Testis (tissue), 5 donors: ENCODE measurements at places on chromosomes 1 and 21. TPM values are rescaled to one million over a fixed set of nuclear protein-coding genes. Genes with fewer than 3 reads are reported as not detected.
A peak's percentile ranks its signal among the peaks of the same experiment; 100 is the strongest.

The LCE6A gene
- not detected for polyA plus RNA-seq

The GRIK1 gene
- polyA plus RNA-seq, result 0.20 TPM

The ZNF593OS gene
- 0.62 TPM for polyA plus RNA-seq

The TBX19 gene
- polyA plus RNA-seq, result 1.9 TPM

The FCRL4 gene
- not detected for polyA plus RNA-seq

The CYP4A11 gene
- not detected for polyA plus RNA-seq

The RHBDL2 gene
- polyA plus RNA-seq, result 16.5 TPM

The VHLL gene
- polyA plus RNA-seq, result not detected

GRCh38 chr1:18182398-18183160 lies 75.0 kb downstream of the IGSF21 start:
- no peak overlapping the region for H3K27ac ChIP-seq
- H3K4me3 ChIP-seq, result no peak overlapping the region
- no peaks in the 10 kb centered on the region for H3K27me3 ChIP-seq
- H3K36me3 ChIP-seq, result no peaks in the 10 kb centered on the region

DNA sequence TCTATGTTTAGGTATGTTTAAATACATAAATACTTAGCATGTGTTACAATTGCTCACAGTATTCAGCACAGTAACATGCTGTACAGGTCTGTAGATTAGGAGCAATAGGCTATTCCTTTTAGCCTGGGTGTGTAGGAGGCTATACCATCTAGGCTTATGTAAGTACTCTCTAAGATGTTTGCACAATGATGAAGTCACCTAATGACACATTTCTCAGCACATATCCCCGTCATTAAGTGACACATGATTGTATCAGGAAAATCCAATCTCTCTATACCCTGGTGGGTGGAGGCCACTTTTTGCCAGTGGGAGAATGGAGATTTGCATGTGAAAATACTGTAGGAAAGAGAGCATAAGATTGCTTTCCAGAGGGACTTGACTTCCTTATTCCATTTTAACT lies 5.5 kb upstream of the TEDDM1 start:
- no peak for DNase-seq
- H3K4me3 ChIP-seq, result no peak overlapping the region
- H3K4me1 ChIP-seq, result no peaks in the 10 kb centered on the region
- no peak overlapping the region for H3K27ac ChIP-seq
- H3K36me3 ChIP-seq, result no peaks in the 10 kb centered on the region

- no peaks in the 10 kb centered on the region for H3K27me3 ChIP-seq
- no peaks in the 10 kb centered on the region for H3K4me1 ChIP-seq
- no peak overlapping the region for H3K27ac ChIP-seq
- no peak overlapping the region for H3K4me3 ChIP-seq
- no peak for DNase-seq
- no peaks in the 10 kb centered on the region for H3K36me3 ChIP-seq
Observed at GRCh38 chr21:31180256-31181081, 142.2 kb upstream of the KRTAP19-8 start.

DNA sequence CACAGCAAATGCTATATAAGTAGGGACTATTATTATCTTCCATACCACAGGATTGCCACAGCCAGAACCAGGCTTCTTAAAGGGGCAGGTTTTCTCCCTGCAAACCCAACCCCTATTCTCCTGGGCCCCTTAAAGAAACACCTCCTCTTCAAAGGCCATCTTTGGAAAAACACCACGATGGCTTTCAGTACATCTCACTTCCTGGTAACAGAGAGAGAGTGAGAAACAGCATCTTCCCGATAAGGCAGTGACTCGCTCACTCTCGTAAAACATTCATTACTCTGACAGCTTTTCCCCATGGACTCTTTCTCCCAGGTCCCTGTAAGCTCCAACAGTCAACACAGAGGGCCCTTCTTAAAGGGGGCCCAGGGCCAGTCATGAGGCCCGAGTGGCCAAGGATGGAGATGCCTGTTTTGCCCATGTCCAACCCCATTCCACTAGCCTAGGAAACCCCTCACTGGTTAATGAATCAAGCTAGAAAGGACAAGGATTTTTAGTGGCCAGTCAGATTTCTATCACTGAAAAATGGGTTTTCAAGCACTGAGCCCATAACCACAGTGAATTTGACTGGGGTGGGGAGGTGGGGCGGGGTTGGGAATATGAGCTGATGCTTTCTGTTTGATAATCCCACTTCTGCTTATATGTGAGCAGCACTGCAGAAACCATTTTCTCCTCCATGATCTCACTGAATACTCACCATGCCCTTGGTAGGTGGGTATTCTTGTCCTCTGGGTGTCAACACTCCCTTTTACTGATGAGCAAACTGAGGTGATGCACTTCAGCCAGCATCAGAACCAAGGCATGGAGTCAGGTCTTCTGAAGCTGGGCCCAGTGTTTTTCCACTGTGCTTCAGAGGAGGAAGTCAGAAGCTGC lies 3.6 kb upstream of the NAV1 start:
- peaks cover 32% of the 10 kb centered on the region for H3K4me1 ChIP-seq
- H3K27me3 ChIP-seq, result no peaks in the 10 kb centered on the region
- H3K27ac ChIP-seq, result no peak overlapping the region
- no peak overlapping the region for H3K4me3 ChIP-seq
- no peaks in the 10 kb centered on the region for H3K36me3 ChIP-seq

- peak; percentile 16 for DNase-seq
- no peaks in the 10 kb centered on the region for H3K36me3 ChIP-seq
- no peak overlapping the region for H3K4me3 ChIP-seq
- peaks cover 13% of the 10 kb centered on the region for H3K4me1 ChIP-seq
- H3K27me3 ChIP-seq, result no peaks in the 10 kb centered on the region
Observed at GRCh38 chr1:38114241-38115026, 67.8 kb upstream of the POU3F1 start.

GRCh38 chr1:31753707-31754349 lies 10.3 kb downstream of the ADGRB2 start:
- no peak overlapping the region for H3K4me3 ChIP-seq
- no peaks in the 10 kb centered on the region for H3K27me3 ChIP-seq
- DNase-seq, result peak; percentile 78
- no peaks in the 10 kb centered on the region for H3K36me3 ChIP-seq

GRCh38 chr21:38807986-38808385 lies 2.3 kb downstream of the ETS2 start:
- peak overlapping the region; percentile 89 for H3K27ac ChIP-seq
- no peaks in the 10 kb centered on the region for H3K27me3 ChIP-seq
- peaks cover 8% of the 10 kb centered on the region for H3K4me1 ChIP-seq
- DNase-seq, result no peak

DNA sequence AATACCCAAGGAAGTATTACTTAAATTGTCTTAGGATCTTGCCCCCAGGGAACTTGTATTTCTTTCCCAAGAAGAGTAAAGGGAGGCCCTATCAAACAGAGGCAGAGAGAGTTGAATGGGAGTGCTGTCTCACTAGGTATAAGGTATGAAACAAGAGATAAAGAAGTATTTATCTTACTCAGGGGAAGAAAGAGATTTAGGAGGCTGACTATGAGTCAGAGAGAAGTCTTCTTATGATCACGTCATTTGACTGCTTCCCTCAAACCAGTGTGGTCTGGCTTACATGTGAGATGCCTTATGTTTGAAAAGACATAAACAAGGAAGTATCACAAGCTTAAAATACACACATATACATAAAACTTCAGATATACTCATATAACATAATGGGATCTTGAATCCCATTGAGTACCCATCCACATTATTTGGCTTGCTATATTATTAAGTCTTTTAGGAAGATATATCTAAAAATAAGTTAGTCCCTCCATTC lies 29.6 kb downstream of the DUSP10 start:
- H3K4me3 ChIP-seq, result no peak overlapping the region
- no peaks in the 10 kb centered on the region for H3K36me3 ChIP-seq
- H3K27ac ChIP-seq, result peak overlapping the region; percentile 9
- no peaks in the 10 kb centered on the region for H3K27me3 ChIP-seq

DNA sequence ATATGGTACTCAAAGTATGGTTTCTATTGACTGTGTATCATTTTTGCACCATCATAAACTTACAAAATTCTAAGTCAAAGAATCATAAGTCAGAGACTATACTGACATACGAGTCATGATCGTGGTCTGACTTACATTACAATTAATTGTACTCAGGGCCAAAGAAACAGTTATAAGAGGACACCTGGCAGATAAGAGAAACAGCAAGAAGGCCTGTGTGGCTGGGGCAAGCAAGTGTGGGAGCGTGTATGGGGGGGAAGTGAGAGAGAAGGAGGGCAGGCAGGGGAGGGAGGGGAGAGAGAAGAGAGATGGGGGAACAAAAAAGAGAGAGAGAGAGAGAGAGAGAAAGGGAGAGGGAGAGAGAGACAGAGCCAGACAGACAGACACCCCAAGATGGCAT lies 70.9 kb downstream of the RERE start:
- no peaks in the 10 kb centered on the region for H3K36me3 ChIP-seq
- DNase-seq, result no peak
- H3K27me3 ChIP-seq, result no peaks in the 10 kb centered on the region
- H3K27ac ChIP-seq, result no peak overlapping the region
- no peak overlapping the region for H3K4me3 ChIP-seq

DNA sequence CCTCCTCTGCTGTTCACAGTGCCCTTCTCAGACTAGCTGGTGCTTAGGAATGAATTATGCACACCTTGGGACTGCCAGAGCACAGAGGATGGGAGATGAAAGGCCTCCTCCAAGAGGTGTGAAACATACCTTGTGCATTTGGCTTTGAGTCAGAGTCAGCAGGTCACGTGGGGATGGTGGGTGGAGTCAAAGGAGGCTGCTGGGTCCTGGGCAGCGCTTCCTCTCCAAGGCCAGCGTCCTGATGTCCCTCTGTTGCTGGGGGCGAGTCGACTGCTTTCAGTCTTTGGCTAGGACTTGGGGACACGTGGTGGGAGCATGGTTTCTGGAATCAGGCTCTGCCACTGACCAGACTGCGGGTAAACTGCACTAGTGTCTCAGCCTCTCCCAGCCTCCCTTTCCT lies 91.2 kb downstream of the AJAP1 start:
- H3K27ac ChIP-seq, result no peak overlapping the region
- H3K36me3 ChIP-seq, result no peaks in the 10 kb centered on the region
- H3K4me1 ChIP-seq, result no peaks in the 10 kb centered on the region
- H3K27me3 ChIP-seq, result no peaks in the 10 kb centered on the region

DNA sequence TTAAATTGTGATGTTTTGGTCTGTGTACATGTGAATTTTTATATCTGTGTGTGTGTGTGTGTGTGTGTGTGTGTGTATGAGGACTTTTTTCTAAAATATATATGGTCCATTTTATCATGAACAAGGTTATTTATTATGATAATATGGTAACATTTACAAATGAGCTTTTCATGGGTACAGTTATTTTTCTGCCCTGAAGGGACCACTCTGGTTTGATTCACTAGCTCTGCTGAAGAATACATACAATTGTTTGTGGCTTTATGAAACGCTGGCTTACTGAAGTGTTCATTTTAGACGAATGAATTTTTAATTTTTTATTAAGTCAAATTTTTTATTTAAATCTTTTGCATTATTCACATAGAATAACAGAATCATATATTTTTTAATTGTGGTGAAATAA lies 71.9 kb downstream of the SPATA46 start:
- H3K4me3 ChIP-seq, result no peak overlapping the region
- H3K4me1 ChIP-seq, result no peaks in the 10 kb centered on the region
